EH (cell line): ENCODE measurements at places on chromosomes 12 and 14.
A peak's percentile ranks its signal among the peaks of the same experiment; 100 is the strongest.

DNA sequence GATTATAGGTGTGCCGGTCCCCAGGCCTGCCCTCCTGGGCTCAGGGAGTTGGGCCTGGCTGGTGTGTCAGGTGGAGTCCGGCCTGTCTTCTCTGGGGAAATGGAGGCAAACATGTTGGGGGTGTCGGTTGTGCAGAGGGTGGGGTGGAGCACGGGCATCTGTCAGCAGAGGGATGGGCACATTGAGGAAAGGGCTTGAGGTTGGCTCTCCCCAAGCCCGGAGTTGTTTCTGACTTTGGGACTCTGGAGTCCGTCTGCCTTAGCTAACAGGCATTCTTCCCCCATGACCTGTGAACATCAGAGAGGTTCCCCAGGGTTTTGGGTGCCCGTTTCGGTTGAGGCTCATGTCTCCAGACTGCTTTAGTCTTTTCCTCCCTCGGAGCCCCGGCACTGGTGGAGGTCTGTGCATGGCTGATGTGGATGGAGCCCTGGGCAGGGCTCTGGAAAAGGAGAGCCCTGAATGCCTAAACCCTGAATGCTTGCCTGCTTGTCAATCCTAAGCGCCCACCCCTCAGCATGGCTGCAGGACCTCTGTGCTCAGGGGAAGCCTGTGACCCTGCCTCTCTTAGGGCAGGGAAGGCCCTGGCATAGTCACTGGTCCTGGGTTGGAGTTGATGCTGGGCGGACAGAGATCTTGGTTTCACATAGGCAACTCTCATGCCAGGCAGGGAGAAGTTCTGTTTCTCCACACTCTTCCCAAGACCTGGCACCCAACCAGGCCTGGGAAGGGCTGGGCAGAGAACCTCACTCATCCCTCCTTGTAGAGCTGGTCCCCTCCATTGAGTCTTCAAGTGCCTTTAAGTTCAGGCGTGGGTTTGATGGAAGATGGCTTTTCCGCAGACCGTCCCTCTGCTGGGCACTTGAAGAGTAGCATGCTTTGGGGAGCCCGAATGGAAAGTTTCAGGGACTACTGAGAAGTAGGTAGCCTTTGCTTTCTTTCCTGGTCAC, 12.9 kb downstream of the NYNRIN start:
- DNase-seq: peak; percentile 63

- DNase-seq: no peak
These were observed 117.6 kb downstream of the PRKD1 start for GRCh38 chr14:29810064-29810463.

GRCh38 chr12:77947746-77948145, 117.1 kb downstream of the NAV3 start:
- no peak for DNase-seq

GRCh38 chr14:75979071-75979571, 2.7 kb downstream of the TGFB3 start:
- peak; percentile 39 for DNase-seq

DNA sequence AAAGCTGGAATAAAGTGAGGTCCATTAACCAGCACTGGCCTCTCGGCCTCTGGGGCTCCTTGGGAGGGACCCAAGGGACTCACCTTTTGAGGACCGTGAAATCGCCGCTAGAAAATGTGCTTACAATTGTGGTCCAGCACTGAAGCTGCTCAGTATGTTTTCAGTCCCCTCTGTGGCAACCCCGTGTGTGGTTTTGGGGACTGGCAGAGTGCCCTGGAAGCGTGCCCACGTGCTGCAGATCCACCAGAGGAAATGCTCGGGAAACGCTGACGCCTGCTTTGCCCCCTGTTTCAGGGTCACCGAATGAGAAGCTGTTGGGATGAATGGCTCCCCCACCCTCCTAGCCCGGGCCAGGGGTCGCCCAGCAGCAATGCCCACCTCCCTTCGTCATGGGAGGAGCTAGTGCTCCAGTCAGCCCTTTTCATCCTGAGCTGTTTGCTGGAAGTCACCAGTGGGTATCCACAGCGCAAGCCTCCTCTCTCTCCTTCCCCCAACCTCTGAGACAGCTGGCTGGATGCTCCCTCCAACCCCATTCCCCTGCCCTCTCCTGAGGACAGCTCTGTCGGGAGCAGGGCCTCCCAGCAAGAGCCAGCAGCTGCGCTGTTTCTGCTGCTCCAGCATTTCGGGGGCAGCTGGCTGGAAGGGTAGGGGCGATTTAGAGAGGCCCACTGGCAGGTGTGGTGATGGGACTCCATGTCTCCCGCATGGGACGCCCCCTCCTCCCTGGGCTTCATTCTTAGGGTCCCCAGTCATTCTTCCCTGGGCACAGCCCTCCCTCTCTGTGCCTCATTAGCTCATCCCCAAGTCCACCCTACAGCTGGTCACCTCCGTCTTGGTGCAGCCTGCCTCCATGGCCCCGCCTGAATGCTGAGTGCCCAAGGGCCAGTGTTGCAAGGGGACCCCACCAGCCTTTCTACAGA, 33.2 kb upstream of the PPP1R13B start:
- DNase-seq: peak; percentile 83

DNA sequence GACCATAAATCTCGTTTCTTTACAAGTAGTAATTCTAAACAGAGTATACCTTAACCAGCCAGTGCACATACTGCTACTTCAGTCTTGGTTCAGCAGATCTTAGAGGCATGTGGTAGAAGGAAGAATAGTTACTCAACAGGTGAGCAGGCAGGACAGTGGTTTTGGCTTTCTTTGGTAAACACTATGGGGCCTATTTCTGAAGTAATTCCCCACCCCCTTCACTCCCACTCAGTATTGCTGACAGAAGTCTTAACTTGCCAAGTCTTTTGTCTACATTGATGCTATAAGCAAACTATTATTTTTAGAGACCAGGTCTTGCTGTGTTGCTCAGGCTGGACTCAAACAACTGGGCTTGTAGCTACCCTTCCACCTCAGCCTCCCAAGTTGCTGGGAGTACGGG, 68.5 kb downstream of the FBXO34 start:
- DNase-seq: no peak
